ENCODE measurements at places on chromosomes 12 and 14. TPM values are rescaled to one million over a fixed set of nuclear protein-coding genes. Genes with fewer than 3 reads are reported as not detected.

Gene FAM181A
- 0.19 TPM for polyA plus RNA-seq

Gene HOXC5
- polyA plus RNA-seq, result 0.17 TPM

Gene CCDC177
- polyA plus RNA-seq, result not detected

Gene OLR1
- polyA plus RNA-seq, result 0.84 TPM
